CD4-positive, CD25-positive, alpha-beta regulatory T cell (primary cell): ENCODE measurements at places on chromosomes 1 and 21. TPM values are rescaled to one million over a fixed set of nuclear protein-coding genes. Genes with fewer than 3 reads are reported as not detected.
A peak's percentile ranks its signal among the peaks of the same experiment; 100 is the strongest.

SH3BP5L gene
- polyA plus RNA-seq: 4.0 TPM

ANKRD34A gene
- polyA plus RNA-seq: 0.35 TPM

GRCh38 chr1:168042362-168042761 lies 94.4 kb downstream of the GPR161 start:
- H3K36me3 ChIP-seq: peaks cover 23% of the 10 kb centered on the region
- H3K27me3 ChIP-seq: no peaks in the 10 kb centered on the region
- H3K4me3 ChIP-seq: no peak overlapping the region
- no peak overlapping the region for H3K27ac ChIP-seq

DNA sequence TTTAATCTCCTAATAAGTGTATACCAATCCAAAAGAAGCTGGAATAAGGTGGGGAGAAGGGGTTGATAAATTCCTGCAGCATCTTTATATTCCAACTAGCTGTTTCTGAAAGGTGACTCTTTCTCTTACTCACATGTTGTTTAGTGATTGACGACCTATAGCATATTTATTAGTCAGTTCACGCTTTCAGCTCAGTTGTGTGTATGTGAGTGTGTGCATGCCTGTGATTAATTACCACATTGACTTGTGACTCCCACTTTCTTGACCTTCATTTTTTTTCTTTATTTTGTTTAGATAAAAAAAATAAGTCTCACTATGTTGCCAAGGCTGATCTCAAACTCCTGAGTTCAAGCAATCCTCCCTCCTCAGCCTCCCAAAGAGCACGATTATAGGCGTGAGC lies 44.4 kb downstream of the ATP2B4 start:
- peak overlapping the region; percentile 38 for H3K27ac ChIP-seq
- H3K4me1 ChIP-seq: peaks cover 75% of the 10 kb centered on the region
- peaks cover 9% of the 10 kb centered on the region for H3K36me3 ChIP-seq

DNA sequence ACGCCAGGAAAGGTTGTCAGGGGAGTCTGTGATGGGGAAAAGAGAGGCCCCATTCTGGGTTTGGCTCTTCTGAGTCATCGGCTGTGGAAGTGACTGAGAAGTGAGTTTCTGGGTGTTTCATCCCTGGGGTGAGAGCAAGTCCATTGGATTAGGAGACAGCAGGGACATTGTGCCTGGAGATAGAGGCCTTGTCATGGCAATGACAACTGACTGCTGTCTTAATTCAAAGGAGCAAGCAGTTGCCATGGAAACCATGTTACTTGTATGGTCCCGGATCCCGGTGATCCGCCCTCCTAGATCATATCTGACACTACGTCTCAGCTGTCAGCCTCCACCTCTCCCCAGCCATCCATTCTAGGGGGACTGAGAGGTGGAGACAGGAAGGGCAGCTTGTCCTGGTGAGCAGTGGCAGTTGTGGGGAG lies 34.4 kb downstream of the KIAA0040 start:
- H3K4me1 ChIP-seq: peaks cover 12% of the 10 kb centered on the region
- no peak overlapping the region for H3K27ac ChIP-seq
- no peaks in the 10 kb centered on the region for H3K27me3 ChIP-seq
- DNase-seq: no peak

- no peak overlapping the region for H3K27ac ChIP-seq
- H3K4me3 ChIP-seq: no peak overlapping the region
- DNase-seq: no peak
- no peaks in the 10 kb centered on the region for H3K36me3 ChIP-seq
These were observed 32.5 kb upstream of the HMCN1 start for GRCh38 chr1:185701650-185702049.

DNA sequence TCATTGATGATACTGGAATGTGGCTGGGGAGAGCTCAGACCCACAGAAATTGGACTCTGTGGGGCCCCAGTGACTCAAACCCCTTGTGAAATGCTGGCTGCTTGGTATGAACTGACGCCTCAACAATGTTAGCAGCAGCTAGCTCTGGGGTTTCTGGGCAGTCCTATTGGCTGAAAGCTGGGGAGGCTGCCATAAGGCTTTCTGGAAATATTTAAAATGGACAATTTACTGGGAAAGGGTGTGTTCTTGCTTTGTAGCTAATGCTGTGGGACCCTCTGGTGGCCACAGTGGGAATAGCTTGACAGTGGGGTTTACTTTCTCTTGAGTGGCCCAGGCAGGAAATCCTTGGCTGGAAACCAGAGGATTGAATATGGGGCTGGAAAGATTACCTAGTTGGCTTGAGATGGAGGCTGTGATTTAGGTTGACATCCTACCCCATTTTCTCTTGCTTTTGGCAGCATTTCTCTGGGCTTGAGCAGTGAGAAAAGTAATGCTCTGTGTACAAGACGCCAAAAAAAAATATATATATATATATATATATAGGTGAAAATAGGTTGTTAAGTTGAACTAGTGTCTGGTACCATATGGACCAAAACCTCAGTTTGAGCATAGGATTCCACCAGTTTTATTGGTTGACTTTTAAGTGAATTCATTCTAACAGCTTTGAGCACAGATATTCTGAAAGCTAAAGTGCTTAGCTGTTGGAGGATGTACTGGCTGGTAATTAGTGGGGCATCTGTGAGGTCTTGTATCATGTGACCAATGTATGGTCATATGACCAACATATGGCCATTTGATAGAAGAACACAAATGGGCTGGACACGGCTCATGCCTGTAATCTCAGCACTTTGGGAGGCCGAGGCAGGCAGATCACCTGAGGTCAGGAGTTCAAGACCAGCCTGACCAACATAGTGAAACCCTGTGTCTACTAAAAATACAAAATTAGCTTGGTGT lies 8.2 kb upstream of the S100A10 start:
- no peak overlapping the region for H3K27ac ChIP-seq
- DNase-seq: peak; percentile 60
- no peaks in the 10 kb centered on the region for H3K36me3 ChIP-seq
- H3K4me1 ChIP-seq: no peaks in the 10 kb centered on the region
- peaks cover 8% of the 10 kb centered on the region for H3K27me3 ChIP-seq
